ENCODE measurements at places on chromosomes 11 and 22. TPM values are rescaled to one million over a fixed set of nuclear protein-coding genes. Genes with fewer than 3 reads are reported as not detected.

Gene OR52E8
- total RNA-seq = not detected

- no peak for DNase-seq
- peaks cover 37% of the 10 kb centered on the region for H3K36me3 ChIP-seq
- peaks cover 8% of the 10 kb centered on the region for H3K4me1 ChIP-seq
- no peak overlapping the region for H3K27ac ChIP-seq
- H3K27me3 ChIP-seq = no peaks in the 10 kb centered on the region
Measured at GRCh38 chr22:28791841-28792490, 8.4 kb downstream of the XBP1 start.

Gene UBE2L3
- 33.8 TPM for total RNA-seq

Gene IFITM10
- 28.6 TPM for total RNA-seq

Gene OR8D4
- not detected for total RNA-seq

DNA sequence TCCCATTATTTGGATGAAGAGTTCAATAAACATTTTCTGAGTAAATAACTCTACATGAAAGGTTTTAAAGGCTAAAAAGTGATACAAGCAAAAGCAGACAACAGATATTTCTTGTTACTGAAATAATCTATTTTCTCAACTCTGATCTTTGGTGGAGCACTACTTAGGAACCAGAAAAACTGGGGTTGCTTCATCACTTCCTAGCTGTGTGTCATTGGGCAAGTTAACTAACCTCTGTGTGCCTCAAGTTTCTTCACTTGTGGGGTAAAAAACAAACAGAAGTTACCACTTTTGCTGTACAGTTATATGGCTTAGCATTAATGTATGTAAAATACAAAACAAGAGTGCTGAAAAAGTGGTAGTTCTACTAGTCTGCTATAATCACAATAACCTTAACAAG is 5.6 kb downstream of the MAPK1 start:
- H3K36me3 ChIP-seq = no peaks in the 10 kb centered on the region
- H3K4me1 ChIP-seq = peaks cover 83% of the 10 kb centered on the region
- H3K27ac ChIP-seq = no peak overlapping the region

DNA sequence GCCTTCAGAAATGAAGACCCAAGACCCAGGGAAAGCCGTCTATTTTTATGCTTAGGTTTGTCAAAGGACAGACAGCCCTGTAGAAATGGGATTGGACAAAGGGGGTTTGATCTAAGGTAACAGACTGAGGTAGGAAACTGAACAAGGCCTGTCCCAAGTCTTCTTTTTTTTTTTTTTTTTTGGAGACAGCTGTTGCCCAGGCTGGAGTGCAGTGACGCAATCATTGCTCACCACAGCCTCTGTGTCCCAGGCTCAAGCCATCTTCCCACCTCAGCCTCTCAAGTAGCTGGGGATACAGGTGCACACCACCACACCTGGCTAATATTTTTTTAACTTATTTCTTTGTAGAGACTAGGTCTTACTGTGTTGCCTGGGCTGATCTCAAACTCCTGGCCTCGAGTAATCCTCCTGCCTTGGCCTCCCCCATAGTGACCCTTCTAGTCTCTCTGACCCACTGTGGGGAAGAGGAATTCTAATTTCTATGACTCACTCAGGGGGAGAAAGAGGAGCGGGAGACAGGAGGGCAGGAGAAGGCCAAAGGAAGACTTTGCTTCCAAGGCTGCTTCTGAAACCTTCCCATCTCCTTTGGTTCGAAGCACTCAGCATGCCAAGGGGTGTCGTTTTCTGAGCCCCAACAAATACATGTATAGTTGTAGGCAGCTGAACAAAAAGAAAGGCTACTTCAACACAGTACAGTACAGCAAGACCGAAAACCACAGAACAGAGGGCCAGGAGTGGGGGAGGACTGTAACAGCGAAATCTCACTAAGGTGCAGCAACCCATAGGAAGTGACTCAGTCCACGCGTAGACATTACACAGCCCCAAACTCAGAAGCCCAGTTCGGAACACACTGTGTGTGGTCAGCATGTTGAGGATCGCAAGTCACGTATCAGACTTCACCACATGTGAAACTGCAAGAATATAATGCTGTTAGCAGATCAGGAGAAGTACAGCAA is 872 bp downstream of the TMA7B start:
- no peaks in the 10 kb centered on the region for H3K36me3 ChIP-seq
- DNase-seq = no peak
- no peaks in the 10 kb centered on the region for H3K27me3 ChIP-seq
- H3K4me1 ChIP-seq = no peaks in the 10 kb centered on the region
- H3K4me3 ChIP-seq = no peak overlapping the region
- H3K27ac ChIP-seq = no peak overlapping the region

Gene C22orf31
- total RNA-seq = not detected

GRCh38 chr22:31872209-31872608 is 72.1 kb upstream of the YWHAH start:
- H3K27me3 ChIP-seq = no peaks in the 10 kb centered on the region
- no peaks in the 10 kb centered on the region for H3K4me1 ChIP-seq
- peaks cover 19% of the 10 kb centered on the region for H3K36me3 ChIP-seq
- no peak overlapping the region for H3K27ac ChIP-seq

DNA sequence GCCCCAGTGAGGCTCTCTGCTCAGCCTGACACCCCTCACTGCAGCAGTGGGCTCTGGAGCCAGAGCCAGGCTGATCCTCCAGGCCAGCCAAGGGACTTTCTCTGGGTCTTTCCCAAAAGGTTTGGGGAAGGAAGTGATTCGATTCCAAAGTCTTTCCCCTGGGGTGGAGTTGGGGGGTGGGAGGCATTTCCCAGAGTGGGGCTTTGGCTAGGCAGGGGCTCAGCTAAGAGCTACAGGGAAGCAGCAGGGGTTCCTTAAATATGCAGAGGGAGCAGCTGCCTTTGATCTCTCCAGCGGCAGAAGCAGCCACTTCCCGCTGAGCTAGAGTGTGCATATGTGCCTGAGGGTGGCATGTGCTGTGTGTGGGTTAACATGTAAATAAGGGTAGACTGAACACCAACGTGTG is 192.9 kb downstream of the INSC start:
- H3K27ac ChIP-seq = no peak overlapping the region
- H3K36me3 ChIP-seq = no peaks in the 10 kb centered on the region
- no peak overlapping the region for H3K4me3 ChIP-seq
- no peaks in the 10 kb centered on the region for H3K4me1 ChIP-seq
- no peaks in the 10 kb centered on the region for H3K27me3 ChIP-seq
- no peak for DNase-seq

DNA sequence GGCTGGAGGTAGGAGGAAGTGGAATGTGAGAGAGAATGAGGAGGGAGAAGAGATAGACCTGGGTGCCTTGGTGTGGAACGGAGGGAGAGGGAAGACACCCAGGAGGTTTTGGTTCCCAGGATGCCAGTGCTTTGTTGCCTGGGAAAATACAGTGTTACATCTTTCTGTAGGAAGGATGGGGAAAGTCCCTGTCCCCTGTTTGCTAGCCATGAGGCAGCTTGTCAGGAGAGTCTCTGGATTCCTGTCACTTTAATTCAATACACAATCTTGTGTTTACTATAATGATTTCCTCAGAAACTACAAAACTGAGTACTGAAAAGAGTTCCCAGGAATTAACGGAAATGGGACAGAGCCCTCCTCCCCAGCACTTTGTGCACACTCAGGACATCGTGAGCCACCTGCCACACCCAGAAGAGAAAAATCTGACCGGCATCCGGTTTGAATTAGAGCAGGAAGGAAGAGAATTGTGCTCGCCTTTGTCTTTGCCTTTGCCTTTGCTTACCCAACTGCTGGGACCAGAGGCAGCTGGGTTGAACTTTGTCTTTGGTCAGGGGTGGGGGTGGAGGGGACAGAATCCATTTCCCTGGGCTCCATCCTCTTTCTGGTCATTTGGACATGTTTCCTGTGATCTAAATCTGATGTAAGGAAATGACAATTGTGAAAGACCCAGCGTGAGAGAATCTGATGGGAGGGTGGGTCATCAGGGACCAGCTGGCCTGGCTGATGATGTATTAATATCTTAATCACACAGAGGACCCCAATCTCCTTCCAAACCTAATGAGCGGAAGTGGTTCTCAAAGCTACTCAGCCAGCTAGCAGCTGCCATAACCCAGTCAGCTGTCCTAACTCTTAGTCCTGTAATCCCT is 1.3 kb upstream of the LIMK2 start:
- peaks cover 22% of the 10 kb centered on the region for H3K4me1 ChIP-seq
- H3K27me3 ChIP-seq = no peaks in the 10 kb centered on the region
- no peak for DNase-seq

Gene RIMBP3C
- 0.14 TPM for total RNA-seq

Gene ST14
- total RNA-seq = 4.9 TPM

Gene OR4S2
- not detected for total RNA-seq

DNA sequence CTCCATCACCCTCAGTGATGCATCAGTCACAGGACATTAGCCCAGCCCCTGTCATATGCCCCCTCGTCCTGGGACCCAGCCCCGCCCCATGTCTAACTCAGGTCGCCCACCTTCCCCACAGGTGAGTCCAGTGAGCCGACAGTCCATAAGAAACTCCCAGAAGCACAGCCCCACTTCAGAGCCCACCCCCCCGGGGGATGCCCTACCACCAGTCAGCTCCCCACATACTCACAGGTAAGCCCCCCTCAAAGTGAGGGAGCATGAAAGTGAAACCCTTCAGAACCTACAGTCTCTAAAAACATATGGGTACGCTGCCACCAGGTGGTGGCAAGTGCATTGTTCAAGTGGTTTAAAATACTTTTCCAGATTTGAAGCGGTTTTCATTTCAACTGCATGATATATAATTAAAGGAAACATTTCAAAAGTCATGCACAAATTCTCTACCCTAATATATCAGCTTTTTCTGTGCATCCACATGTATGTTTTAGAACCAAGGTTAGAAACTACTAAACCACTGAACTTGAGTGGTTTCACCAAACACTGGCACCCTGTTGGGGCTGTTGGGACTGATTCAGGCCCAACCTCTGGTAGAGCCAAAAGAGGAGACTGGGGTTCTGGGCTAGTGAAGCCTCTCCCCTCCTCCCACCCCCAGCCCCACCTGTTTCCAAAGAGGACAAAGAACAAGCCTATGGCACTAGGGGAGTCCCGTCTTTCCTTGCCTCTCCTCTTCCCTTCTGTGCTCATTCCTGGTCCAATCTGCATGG is 17.3 kb downstream of the EPS8L2 start:
- no peak overlapping the region for H3K4me3 ChIP-seq
- no peak for DNase-seq
- H3K4me1 ChIP-seq = peaks cover 37% of the 10 kb centered on the region
- H3K27ac ChIP-seq = no peak overlapping the region
- no peaks in the 10 kb centered on the region for H3K27me3 ChIP-seq

GRCh38 chr22:19350476-19350859 is 58.9 kb upstream of the CLTCL1 start:
- peaks cover 44% of the 10 kb centered on the region for H3K36me3 ChIP-seq
- no peaks in the 10 kb centered on the region for H3K27me3 ChIP-seq
- H3K27ac ChIP-seq = no peak overlapping the region
- H3K4me1 ChIP-seq = no peaks in the 10 kb centered on the region
- no peak for DNase-seq
- H3K4me3 ChIP-seq = no peak overlapping the region

GRCh38 chr11:58596621-58597020 is 17.8 kb downstream of the ZFP91 start:
- no peak for DNase-seq
- H3K4me1 ChIP-seq = peaks cover 8% of the 10 kb centered on the region
- no peak overlapping the region for H3K27ac ChIP-seq
- H3K27me3 ChIP-seq = no peaks in the 10 kb centered on the region

DNA sequence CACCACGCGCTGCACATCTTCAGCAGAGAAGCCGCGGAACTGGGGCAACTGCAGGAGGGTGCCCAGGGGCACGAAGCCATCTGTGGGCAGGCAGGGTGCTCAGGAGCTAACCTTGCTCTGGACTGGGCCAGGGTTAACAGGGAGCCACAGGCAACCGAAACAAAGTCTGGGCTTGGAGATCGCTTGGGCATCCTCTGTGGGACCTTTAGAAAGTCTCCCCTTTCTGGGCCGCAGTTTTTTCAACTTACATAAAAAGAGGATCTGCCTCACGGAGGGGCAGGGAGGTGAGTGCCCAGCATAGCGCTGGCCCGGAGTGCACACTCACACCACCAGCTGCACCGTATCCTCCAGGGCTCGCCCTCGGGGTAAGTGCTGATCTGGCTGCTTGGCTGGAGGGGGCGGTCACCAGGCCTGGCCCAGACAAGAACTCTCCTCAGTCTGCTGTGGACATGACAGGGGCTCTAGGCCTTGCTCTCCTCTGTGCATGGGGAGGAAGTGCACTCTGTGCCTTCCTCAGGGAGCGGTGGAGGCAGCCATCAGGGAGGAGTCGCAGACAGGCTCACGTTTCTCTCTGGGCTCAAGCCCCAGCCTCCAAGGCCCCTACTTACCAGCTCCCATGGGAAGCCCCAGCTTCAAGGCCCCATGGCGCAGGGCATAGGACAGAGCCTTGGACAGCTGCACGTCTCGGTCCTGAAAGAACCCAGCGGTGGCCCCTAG is 937 bp downstream of the TRPT1 start:
- peaks cover 12% of the 10 kb centered on the region for H3K4me1 ChIP-seq
- peak overlapping the region; percentile 93 for H3K27ac ChIP-seq
- H3K4me3 ChIP-seq = peak overlapping the region; percentile 96
- H3K27me3 ChIP-seq = no peaks in the 10 kb centered on the region

- peaks cover 74% of the 10 kb centered on the region for H3K4me1 ChIP-seq
- DNase-seq = no peak
- peaks cover 3% of the 10 kb centered on the region for H3K36me3 ChIP-seq
- no peak overlapping the region for H3K4me3 ChIP-seq
- H3K27me3 ChIP-seq = no peaks in the 10 kb centered on the region
Measured at GRCh38 chr11:19766206-19766605, 53.6 kb downstream of the NAV2 start.

DNA sequence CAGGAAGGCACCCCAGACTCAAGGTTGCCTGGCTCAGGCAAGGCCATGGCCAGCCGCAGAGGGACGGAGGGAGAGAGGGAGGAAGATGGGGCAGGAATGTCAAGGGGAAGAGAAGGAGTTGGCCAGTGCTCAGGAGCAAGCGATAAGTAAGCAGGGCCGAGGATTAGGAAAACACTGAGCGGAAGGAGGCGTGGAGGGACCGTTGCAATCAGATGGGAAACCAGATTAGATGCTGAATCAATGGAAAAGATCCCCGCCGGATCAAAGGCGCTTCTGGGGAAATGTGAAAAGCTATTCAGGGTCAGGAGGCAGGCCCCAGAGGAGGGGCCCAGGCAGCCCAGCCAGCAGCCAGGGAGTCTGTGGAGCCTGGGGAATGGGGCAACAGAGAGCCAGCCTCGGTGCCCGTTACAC is 26.6 kb upstream of the MYEOV start:
- H3K27me3 ChIP-seq = no peaks in the 10 kb centered on the region
- no peak for DNase-seq
- no peaks in the 10 kb centered on the region for H3K4me1 ChIP-seq
- no peak overlapping the region for H3K27ac ChIP-seq
- no peak overlapping the region for H3K4me3 ChIP-seq
- H3K36me3 ChIP-seq = no peaks in the 10 kb centered on the region

Gene FOLR2
- total RNA-seq = 51.4 TPM

Gene CYP2D6
- not detected for total RNA-seq

Gene OR2AT4
- total RNA-seq = not detected
